NCI-H2029 (cell line): ENCODE measurements at places on chromosomes 4 and X.

- no peak for DNase-seq
These were observed 181.3 kb downstream of the SOWAHB start for GRCh38 chr4:76716658-76717057.

GRCh38 chr4:102778720-102779119 is 18.0 kb upstream of the MANBA start:
- peak; percentile 55 for DNase-seq

DNA sequence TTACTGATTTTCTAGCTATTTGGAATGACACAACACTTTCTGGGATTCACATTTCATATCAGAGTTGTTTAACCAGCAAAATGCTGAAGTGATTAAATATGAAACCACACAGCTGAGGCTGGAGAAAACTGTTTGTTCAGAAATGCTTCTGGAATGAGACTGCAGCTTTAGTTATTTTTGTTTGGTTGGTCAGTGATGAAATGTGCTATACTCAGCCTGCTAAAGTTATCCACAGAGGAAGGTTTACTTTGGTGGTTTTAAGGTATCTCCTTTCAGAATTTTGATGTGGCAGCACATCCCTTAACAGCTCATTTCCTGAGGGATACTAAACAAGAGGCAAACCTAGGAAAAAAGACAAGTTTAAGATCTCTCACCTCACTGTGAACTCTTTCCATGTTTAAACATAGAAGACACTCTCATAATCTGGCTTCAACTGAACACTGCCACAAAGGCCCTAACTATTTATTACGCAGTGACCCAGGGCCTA is 106.6 kb upstream of the PDE5A start:
- DNase-seq, result no peak

DNA sequence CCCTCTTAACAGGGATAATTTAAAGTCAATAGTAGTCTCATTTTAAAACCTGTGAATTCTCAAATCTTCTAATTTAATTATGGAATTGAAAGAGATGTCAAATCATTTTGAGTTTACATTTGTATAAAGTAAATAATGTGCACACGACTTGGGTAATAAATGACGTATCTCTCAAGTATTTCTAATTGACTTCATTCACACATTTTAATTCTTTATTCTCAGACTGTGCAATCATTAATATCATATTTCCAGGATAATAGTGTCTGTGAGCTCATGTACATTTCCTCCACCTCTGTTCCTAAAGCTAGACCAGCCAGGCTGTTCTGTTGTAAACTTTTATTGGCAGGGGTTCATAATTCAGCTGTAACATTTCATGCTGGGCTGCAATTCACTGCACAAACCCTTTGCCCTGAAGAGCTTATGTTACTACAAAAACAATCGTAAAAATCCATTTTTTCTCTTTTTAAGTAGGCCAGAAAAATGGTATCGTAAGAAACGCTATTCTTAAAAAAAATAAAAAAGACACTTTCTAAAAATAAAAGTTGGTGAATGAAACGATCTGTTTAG is 1103.1 kb upstream of the TENM3 start:
- DNase-seq, result no peak

DNA sequence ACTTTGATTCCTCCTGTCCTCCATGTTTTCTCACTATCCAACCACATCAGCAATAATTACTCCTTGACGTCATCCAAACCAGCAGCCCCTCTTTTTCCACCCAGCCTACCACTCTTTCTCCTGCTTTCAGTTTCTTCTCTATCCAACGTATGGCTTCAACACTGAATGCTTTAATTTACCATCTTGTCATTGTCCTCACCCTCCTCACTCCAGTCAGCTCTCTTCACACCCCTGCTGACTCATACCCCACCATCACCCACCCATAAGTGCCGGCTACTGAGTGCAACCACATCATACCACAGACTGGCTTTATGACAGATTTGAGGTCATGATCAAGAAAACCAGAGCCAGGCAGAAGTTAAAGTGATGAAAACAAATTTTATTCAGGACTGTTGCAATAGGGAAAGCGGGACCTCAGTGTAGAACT is 9.8 kb upstream of the ANXA5 start:
- DNase-seq, result no peak

GRCh38 chr4:7195141-7195515 is 2.8 kb downstream of the SORCS2 start:
- no peak for DNase-seq

DNA sequence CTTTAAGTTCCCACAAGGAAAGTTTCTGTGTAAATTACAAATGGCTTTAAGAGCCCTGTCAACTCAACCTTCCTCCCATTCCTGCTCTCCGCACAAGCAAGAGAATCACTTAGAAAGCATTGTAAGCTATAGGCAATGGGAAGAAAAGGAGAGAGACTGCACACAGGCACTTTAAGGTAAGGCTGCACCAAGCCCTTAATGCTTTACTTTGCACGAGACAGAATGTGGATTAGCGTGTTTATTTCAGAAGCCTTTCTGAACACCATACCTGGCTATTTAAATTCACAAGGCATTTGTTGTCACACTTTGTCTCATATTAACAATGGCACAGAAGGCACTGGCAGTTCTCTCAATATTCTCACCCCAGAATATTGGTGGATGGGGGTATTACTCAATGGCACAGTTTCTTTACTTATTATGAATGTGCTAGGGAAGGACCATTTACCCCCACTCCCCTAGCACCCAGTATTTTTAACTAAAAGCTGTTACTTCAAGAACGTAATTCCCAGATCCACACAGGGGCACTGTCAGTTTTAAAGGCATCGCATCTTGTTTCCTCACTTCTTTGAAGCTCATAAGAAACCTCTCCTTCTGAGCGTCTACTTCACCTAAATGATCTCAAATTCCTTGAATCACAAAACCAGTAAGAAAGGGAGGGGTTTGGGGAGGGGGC is 150.0 kb downstream of the MAML3 start:
- no peak for DNase-seq

DNA sequence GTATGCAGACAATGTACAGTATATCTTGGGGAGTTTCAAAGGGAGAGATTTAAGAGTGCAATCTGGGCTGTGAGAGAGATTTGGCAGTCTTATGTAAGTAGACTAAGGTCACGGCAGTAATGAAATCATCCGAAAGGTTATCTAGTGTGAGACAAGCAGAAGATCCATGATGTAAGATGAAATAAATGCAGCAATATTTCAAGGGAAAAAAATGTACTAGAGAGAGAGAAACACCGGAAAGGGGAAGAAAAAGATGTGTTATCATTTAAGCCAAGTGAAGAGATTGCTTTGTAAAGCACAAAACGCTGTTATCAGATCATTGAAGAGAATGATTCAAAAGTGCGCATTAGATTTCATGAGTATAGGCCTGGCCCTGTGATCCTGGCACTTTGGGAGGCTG is 88.4 kb upstream of the GUCY1A1 start:
- no peak for DNase-seq

- no peak for DNase-seq
These were observed 31.9 kb downstream of the LRIT3 start for GRCh38 chr4:109879636-109880314.

DNA sequence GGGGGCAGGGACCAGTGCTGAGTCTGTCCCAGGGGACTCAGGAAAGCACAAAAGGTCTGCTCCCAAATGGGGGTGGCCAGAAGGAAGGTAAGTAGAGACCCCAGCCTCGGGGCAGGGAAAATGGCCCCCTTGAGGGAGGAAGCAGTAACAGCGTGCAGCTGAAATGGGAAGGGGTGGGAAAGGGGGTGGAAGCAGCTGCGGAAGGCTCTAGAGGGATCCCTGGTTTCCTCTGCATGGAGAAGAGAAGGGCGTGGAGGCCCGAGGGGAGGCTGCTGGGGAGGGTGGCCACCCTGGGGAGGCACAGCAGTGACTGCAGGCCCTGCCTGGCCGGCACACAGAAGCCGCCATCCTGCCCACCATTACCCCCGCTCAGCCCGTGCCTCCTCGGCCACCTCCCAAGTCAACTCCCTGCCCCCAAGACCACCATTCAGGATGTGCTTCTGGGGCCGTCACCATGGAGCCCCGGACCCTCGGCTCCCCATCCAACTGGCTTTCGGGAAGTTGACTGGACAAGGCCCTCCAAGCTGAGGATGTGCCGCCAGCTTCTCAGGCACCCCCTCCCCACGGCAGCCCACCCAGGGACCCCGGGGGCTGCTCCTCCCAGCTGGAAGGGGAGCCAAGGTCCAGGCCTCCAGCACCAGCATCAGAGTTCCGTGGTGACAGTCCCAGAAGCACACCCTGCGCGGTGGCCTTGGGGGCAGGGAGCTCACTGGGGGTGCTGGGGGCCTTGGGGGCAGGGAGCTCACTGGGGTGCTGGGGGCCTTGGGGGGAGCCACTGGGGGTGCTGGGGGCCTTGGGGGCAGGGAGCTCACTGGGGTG is 23.6 kb downstream of the CFAP99 start:
- no peak for DNase-seq

DNA sequence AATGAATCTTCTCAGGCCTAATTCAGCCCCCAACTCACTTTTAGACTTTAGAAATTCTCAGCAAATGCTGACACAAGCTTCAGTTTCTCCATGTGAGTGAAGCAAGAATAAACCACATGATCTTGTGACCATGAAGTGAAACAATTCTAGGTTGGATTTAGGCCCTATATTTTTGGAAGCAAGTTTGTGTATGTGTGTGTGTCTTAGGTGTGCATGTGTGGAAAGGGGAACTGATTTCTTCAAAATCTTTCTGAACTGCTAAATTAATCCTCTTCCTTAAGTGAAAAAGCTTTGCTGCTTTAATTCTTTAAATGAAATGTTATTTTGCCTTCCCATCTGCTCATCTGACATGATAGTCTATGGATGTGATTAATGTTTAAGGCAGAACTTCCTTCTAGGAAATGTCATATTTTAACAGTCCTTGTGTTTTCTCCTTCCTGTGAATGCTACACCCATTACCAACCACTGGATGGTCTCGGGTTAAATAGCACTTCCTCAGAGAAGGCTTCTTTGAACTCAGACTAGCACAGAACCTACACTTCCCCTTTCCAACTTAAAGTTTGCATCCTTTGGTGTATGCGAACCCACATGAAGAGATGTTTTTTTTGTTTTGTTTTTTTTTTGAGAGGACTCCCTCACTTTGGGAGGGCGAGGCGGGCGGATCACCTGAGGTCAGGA is 1.2 kb upstream of the TMEM144 start:
- DNase-seq, result no peak

- no peak for DNase-seq
These were observed 135.0 kb upstream of the TENT5D start for GRCh38 chrX:80285131-80285773.

- DNase-seq, result no peak
These were observed 10.4 kb upstream of the ABLIM2 start for GRCh38 chr4:8168832-8169598.

- DNase-seq, result no peak
These were observed 869.5 kb upstream of the EPHA5 start for GRCh38 chr4:66539745-66540144.

DNA sequence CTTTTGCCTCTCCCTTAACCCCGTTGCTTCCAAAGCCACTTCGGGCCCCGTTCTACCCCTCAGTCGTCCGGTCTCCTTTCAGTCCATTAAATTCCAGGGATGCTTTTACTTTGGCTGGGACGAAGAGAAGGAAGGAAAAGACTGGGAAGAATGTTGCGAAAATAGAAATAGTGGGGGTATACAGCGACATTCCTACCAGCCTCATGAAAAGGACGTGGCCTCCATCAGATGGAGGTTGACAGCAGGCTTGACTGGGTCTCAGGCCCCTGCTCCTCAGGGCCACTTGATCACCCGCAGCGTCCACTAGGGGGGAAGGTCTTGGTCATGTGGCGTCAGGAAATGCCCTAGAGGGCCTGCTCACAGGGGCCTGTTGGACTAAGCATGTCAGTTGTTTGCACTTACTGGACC is 657 bp upstream of the ANKRD50 start:
- peak; percentile 23 for DNase-seq

DNA sequence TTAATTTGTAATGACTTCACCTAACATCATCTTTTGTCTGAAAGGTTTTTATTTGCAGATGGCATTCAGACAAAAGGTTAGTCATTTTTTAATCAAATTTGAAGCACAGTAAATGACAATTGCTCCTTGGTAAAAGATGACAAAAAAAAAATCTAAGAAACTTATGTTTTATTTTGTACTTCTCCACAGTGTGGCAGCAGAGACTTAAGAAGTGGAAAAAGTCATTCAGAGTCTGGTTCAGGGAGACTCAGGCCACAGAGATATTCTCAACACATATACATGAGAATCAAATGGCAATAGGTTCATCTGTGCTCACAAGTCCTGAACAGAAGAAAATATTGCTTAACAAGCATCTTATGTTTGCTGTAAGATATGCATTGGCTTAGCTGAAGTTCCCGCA is 436.2 kb downstream of the KCNIP4 start:
- no peak for DNase-seq

DNA sequence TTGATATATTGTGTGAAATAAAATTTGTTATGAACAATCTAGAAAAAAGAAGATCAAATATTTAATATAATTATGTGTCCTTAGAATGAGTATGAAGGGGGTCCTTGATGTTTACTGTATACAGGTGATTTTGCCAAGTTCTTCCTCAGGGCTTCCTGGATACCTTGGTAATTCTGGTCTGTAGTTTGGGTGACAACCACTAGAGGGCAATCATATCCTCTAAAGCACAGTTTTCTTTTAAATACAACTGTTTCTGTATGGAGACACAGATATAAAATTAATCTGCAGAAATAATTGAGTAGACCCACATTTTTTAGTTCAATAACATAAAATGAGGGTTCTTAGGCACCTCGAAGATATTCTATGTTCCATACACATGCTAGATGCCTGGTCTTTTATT is 157.7 kb downstream of the SPANXN1 start:
- DNase-seq, result no peak

- DNase-seq, result no peak
These were observed 322.8 kb upstream of the FAT1 start for GRCh38 chr4:187046471-187046870.

DNA sequence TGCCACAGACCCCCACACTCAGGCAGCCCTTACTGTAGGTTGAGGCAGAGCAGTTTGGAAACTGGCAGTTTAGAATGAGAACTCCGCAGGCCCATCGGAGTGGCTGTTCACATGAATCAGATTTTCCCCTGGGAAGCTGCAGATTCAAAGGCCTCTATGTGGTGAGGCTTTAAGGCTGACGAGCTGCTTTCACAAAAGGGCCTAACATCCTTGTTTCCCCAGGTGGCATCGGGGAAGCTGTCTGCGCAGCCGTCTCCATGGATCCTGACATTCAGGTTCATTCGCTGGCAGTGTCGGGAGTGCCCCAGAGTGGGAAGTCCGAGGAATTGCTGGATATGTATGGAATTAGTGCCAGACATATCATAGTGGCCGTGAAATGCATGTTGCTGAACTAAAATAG is 33.7 kb downstream of the TKTL1 start:
- DNase-seq, result no peak

- DNase-seq, result no peak
These were observed 466.9 kb downstream of the FSTL5 start for GRCh38 chr4:161696944-161697343.

- DNase-seq, result peak; percentile 59
These were observed 124.2 kb upstream of the EOLA2 start for GRCh38 chrX:150062292-150063137.
